ENCODE measurements at places on chromosomes 4 and X.

DNA sequence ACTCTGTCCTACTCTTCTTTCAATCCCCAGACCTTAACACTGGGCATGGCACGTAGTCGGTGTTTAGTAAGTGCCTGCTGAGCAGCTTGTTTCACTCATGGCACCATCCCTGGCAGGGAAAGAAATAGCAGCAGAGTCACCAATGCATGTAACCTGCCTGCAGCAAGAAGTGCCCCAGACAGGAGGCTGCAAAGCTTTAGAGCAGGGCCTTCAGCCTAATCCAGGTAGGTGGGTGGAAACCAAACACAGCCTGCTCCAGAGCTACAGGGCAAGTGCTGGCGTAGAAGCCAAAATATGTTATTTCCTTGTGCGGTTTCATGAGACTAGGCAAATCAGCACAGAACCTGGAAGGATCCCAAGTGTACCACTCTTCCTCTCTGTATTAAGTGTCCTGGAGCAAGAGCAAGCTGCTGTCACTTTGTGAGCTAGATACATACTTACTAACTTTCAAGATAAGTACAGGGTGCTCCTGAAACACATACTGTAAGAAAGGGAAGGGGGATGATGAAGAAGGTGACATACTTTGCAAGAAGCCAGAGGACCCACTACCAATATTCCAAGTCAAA lies 5.5 kb downstream of the PROM1 start:
- DNase-seq: no peak

- DNase-seq: no peak
These were observed 53.3 kb downstream of the TLL1 start for GRCh38 chr4:165926307-165926706.

DNA sequence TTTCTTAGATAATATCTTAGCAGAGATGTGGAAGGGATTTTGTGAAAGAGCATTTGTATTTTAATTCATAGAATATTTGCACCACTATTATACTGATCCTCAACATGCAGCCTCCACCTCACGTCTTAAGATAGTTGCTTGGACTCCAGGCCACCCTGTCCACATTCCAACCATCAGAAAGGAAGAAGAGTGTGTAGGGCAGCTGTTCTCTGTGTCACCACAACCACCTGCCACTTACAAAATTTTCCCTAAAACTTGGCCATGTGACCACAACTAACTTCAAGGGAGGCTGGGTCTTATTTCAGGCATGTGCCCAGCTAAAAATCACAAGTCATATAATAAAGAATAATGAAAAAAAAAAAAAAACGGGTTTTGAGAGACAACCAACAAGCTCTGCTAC lies 528.1 kb downstream of the RAB28 start:
- no peak for DNase-seq

- peak; percentile 1 for DNase-seq
These were observed 72.3 kb upstream of the EFHC2 start for GRCh38 chrX:44415639-44416386.

GRCh38 chr4:34269613-34270012 lies 1974.7 kb downstream of the ARAP2 start:
- DNase-seq: no peak

DNA sequence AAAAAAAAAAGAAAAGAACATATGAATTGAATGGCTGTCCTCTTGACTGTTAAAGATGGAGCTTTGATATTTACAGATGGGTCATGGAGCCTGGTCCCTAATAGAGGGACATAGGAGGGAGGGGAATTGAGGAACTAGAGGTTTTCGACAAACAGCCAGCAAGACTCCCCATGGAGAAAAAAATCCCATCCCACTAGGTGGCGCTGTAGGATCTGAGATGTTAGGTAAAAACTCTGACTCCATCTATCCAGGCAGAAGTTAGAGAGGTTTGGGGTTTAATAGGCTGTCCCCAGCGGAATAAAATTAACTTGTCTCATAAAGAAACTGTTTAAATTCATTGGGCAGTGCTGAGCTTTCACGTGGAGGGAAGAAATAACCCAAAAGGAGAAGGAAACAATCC lies 45.9 kb downstream of the HMGB2 start:
- DNase-seq: no peak

GRCh38 chrX:76815754-76816153 lies 388.2 kb downstream of the MAGEE1 start:
- no peak for DNase-seq

DNA sequence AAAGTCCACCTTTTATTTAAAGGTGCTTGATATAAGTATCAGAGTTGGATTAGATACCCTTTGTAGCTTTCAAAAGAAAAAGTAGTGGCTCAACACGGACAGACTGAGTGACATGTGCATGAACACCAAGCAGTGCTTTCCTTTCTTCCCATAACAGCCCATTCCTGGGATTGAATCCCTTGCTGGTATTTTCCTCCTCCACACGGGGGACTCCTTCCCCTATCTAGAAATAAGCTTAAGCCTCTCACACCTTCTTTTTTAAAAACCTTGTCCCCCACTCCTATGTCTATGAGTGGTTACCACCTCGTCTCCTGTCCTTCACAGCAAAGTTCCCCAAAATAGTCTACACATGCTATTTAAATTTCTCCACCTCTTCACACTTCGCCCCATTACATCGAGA lies 5.1 kb downstream of the AP1S2 start:
- no peak for DNase-seq

DNA sequence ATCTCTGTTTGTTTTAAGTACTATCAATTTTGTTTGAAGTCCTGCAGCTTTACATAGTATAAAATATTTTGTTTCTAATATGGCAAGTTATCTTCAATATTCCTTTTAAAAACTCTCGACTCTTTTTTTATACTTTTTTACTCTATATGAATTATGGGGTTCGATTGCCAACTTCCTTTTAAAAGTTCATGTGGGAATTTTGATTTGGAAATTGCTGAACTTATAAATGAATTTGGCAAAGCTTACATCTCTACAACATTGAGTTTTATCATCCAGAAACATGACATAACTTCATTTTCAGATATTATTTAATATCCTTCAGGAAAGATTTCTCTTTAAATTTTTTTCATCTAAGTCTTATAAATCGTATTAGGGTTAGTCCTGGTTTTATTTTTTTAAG lies 60.8 kb downstream of the ASB9 start:
- no peak for DNase-seq

GRCh38 chrX:124719060-124719459 lies 372.7 kb downstream of the SH2D1A start:
- peak; percentile 2 for DNase-seq

GRCh38 chrX:115490814-115491213 lies 70.2 kb upstream of the PLS3 start:
- DNase-seq: no peak

DNA sequence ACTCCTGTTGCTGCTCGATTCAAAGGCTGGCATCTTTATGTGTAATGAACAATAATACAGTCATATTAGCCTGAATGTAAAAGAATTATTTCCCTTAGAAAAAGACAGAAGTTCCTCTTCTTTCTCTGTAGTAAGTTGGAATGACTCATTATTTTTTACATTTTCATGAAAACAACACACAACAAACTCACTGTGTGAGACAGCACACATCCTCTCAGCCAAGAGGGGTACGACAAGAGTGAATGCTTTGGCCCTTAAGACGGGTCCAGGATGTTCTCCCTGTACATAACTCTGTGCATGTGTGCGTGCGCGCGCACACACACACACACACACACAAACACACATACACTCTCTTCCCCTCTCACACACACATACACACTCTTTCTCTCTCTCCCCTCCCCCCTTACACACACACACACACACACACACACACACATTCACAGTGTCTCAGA lies 72.8 kb downstream of the MANBA start:
- no peak for DNase-seq

GRCh38 chr4:168849030-168849675 lies 160.9 kb downstream of the CBR4 start:
- no peak for DNase-seq
